Fibroblast of skin of right quadriceps (primary cell): ENCODE measurements at places on chromosomes 5 and 9.

- DNase-seq = peak; percentile 87
These were observed 58.7 kb upstream of the NFIB start for GRCh38 chr9:14372437-14373335.

DNA sequence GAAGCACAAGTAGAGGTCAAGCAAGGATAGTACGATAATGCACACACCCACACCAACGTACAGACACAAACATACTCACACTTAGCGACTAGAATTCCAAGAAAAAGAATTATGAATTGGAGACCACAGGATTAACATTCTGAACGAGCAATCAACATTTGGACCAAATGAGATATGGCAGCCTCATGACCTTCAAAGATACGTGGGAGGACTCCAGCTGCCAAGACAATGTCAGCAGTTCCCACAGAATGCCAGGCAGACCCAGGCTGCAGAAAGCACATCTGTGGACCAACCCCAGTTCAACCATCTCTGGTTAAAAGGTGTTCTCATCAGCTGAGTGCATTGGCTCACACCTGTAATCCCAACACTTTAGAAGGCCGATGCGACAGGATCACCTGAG, 187.6 kb upstream of the GRAMD2B start:
- DNase-seq = no peak

DNA sequence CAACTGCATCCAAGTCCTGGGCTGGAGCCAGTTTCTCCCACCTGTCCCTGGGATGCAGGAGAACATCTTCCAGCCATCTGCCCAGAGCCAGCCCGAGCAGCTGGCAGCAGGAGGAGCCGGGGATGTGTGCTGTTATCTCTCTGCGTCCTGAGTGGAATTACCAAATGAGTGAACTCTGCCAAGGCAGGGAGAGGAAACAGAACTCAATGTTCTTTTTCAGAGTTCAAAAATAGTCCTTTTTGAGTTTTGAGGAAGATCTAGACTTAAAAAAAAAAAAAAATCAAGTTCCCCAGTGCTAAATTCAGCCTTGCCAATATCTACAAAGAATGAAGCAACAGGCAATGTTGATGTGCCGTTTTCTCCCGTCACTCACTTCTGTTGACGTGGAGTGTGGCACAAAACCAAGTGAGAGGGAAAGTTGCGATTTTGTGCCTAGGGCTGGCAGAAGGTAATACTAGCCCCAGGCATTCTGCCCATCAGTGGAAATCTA, 56.2 kb downstream of the TMOD1 start:
- no peak for DNase-seq

DNA sequence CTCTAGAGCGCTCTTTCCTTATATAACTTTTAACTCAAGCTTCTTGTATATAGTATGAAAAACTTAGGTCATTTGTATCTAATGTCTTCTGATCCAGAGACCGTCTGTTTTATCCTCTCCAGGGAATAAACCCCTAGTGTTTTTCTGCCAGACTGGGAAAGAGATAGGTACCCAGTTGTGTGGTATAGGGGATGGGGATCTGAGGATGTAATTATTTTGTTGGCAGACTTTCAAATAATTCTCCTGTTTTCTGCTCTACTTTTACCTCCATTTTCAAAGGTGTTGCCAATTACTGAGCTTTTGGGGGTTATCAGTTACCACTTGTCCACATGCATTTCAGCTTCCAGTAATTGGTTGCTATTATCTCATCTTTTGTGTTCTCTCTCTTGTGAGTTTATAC, 17.9 kb downstream of the CCDC171 start:
- no peak for DNase-seq

- no peak for DNase-seq
These were observed 1.0 kb upstream of the HK3 start for GRCh38 chr5:176899946-176900779.

GRCh38 chr9:114606597-114607207, 4.4 kb upstream of the TMEM268 start:
- DNase-seq = peak; percentile 68
